CD4-positive, CD25-positive, alpha-beta regulatory T cell (primary cell): ENCODE measurements at places on chromosomes 4 and X. TPM values are rescaled to one million over a fixed set of nuclear protein-coding genes. Genes with fewer than 3 reads are reported as not detected.

GABRG1 gene
- not detected for polyA plus RNA-seq

CXCL1 gene
- not detected for polyA plus RNA-seq

SPANXB1 gene
- not detected for polyA plus RNA-seq

IL1RAPL2 gene
- not detected for polyA plus RNA-seq

- no peak for DNase-seq
Observed at GRCh38 chrX:150148749-150149672, 210.7 kb upstream of the EOLA2 start.

- no peak for DNase-seq
Observed at GRCh38 chrX:39470588-39471407, 627.0 kb downstream of the BCOR start.

- DNase-seq: no peak
Observed at GRCh38 chr4:70938086-70938485, 35.9 kb downstream of the MOB1B start.

- DNase-seq: no peak
Observed at GRCh38 chr4:125020089-125021034, 294.4 kb upstream of the FAT4 start.

DNA sequence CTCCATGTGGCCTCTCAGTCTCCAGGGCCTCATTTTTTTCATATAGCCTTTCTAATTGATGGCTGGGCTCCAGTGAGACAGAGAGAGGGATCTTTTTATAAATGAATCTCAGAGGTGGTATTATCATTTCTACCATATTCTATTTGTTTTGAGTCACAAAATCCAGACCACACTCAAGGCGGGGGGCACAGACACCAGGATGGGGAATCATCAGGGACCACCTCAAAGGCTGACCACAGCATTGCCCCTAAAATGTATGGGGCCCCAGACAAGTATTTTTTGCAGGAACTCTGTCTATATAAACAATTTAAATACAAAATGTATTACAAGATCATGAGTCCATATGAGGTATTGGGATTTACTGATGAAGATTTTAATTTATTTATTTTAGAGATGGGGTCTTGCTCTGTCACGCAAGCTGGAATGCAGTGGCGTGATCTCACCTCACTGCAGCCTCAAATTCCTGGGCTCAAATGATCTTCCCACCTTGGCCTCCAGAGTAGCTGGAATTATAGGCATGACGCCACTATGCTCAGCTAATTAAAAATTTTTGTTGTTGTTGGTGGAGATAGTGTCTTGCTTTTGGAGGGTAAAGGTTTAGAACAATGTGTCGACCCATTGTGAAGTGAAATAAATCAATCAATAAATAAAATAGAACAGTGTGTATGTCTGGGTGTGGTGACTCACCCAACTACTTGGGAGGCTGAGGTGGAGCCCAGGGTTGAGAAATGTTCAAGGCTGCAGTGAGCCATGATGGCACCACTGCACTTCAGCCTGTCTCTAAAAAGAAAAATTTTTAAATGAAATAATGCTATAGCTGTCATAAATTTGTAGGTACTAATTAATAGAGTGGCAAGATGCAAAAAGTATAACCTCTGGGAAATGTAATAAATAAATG lies 29.4 kb downstream of the WDR13 start:
- DNase-seq: no peak

GRCh38 chr4:30832639-30833038 lies 112.5 kb downstream of the PCDH7 start:
- no peak for DNase-seq

DNA sequence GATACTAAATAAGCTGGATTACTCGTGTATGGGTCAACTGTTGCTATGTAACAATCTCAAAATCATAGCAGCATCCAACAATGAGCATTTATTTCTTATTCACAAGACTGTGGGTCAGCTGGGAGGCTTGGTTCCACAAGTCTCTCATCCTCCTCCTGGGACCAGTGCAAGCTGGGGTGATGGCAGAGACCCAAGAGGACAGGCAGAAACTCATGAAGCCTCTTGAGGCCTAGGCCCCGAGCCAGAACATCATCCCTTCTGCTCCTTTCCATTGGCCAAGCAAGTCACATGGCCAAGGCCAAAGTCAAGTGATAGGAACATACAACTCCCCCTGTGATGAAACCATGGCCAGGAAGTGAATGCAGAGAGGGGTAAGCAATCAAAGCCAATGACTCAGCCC lies 422.1 kb downstream of the BCOR start:
- no peak for DNase-seq

DNA sequence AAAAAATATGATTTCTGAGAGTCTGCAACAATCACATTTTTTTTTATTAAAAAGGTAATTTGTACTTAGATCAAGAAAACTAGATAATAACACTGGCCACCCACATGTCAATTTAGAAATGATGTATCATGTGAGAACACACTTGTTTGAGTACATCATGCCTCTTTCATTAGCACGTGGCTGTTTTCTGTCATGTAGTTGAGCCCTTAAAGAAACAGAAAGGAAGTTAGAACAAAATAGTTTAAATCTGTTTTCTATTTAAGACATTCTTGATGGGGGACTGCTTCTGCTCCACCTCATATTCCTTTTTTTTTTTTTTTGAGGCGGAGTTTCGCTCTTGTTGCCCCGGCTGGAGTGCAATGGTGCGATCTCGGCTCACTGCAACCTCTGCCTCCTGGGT lies 207.5 kb downstream of the NSUN7 start:
- no peak for DNase-seq

- DNase-seq: no peak
Observed at GRCh38 chr4:132998585-132999230, 150.4 kb upstream of the PCDH10 start.
